ENCODE measurements at places on chromosomes 11 and 22.

- no peak for DNase-seq
Measured at GRCh38 chr22:26553056-26553752, 36.7 kb downstream of the TPST2 start.

- DNase-seq: no peak
Measured at GRCh38 chr22:39362932-39363331, 13.1 kb downstream of the SYNGR1 start.

- DNase-seq: no peak
Measured at GRCh38 chr22:44940130-44940529, 69.7 kb downstream of the PHF21B start.

DNA sequence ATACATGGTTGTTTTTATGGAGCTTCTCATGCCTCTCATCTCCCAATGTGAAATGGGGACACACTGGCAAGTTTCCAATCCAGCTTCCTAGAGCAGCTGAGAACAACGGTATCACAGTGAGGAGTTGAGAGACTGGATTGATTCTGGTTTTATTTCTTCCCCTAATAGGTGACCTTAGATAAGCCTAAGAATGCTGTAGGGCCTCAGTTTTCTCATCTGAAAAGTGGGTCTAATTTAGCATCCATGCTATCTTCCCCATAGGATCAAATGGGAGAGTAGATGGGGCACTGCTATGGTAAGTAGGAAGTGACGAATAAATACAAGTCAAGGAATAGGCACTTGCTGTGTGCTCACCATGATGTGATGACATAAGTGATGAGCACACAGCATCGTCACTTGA is 61.1 kb upstream of the PHOX2A start:
- DNase-seq: no peak

- no peak for DNase-seq
Measured at GRCh38 chr22:41274856-41275255, 11.1 kb downstream of the RANGAP1 start.

- no peak for DNase-seq
Measured at GRCh38 chr11:64011371-64011770, 24.4 kb upstream of the FLRT1 start.

GRCh38 chr11:31805037-31805628 is 6.0 kb downstream of the PAX6 start:
- no peak for DNase-seq

DNA sequence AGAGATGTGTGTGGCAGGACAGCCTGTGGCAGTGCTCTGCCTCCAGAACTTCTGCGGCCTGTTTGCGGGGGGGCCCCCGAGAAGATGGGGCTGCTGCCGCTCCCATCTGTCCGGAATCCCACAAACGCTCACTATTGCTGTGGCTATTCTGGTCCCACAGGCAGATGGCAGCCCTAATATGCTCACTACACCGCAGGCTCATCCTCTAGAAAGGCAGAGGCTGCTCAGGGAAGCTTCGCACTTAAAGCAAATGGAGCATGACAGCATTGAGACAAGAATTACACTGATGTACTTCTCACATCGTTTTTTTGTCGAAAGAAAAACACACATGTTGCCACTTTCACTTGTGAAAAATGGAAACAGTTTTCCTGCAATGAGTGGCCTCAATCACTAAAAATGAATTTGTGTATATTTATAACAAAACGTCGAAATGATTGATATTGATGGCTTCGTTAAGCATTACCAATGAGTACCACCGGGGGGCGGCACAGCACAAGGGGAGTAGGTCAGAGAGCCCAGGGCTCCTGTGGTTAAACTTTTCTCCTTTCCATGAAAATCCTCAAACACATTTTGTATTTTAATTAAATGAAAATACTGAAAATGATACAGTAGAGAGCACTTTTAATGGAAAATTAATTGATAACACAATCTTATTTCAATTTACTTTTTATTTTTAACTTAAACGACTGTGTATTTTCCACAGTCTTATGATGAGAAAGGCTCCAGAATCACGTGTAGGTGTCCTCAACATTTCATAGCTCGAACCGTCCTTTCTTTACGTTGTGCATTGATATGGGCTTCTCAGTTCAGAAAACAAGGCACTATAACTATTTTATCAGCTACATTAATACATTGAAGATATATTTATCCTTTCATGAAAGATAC is 69.1 kb downstream of the CTTN start:
- peak; percentile 84 for DNase-seq

DNA sequence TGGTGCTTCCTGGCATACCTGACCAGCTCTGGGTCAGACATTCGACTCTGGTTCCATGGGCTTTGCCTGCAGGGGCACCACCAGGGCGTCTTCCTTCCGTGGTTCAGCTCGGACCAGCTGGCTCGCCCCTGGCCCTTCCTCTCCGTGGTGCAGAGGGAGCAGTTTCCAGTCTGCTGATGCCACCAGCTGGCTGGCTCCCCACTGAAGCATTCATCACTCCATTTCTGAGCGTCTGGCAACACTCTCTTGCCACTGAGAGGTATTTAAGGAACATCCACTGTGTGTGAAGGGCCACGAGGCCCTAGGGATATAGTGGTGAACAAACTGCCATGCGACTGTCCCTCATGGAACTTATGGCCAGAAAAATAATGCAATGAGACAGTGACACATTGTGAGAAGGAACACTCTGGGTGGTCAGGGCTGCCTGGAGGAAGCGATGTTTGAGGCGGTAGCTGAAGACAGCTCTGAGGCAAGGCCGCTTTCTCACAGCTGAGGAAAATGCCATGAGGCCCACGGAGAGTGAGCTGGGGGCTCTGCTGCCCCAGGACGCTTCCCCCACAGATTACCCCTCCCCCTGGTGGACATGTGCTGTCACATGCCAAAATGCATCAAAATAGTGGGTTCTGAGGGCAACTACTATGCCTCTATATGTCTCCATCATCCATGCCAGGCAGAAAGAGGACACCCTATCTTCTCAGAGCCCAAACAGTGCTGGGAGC is 44.9 kb upstream of the ARFGAP3 start:
- no peak for DNase-seq

- DNase-seq: peak; percentile 73
Measured at GRCh38 chr11:128908391-128909246, 17.5 kb downstream of the KCNJ5 start.

- no peak for DNase-seq
Measured at GRCh38 chr11:1205987-1206331, 16.9 kb upstream of the MUC5B start.

- peak; percentile 1 for DNase-seq
Measured at GRCh38 chr11:92552942-92553341, 328.3 kb downstream of the FAT3 start.

GRCh38 chr11:116895048-116895757 is 57.8 kb upstream of the APOA1 start:
- DNase-seq: no peak

GRCh38 chr11:45658292-45658991 is 7.0 kb downstream of the CHST1 start:
- DNase-seq: peak; percentile 33

- peak; percentile 51 for DNase-seq
Measured at GRCh38 chr11:76835928-76836612, 24.6 kb upstream of the ACER3 start.

GRCh38 chr11:43440486-43440885 is 81.8 kb downstream of the TTC17 start:
- no peak for DNase-seq

DNA sequence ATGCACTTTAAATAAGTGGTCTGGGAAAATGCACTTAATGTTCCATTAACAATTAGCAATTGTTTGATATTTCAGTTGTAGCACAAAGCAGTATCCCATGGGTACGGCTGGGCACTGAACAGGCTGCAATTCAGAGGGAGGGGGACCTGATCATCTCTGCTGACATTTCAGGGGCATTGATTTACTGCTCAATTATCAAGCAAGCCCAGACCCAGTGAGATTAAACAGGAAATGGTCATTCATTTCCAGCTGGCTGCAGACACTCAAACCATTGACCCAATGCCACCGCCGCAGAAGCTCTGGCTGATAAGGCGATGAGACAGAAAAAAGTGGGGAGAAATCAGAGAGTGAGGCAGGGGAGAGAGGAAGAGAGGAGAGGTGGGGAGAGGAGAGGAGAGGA is 1.2 kb downstream of the GPR83 start:
- no peak for DNase-seq

- DNase-seq: no peak
Measured at GRCh38 chr11:13054278-13054677, 45.2 kb downstream of the RASSF10 start.

DNA sequence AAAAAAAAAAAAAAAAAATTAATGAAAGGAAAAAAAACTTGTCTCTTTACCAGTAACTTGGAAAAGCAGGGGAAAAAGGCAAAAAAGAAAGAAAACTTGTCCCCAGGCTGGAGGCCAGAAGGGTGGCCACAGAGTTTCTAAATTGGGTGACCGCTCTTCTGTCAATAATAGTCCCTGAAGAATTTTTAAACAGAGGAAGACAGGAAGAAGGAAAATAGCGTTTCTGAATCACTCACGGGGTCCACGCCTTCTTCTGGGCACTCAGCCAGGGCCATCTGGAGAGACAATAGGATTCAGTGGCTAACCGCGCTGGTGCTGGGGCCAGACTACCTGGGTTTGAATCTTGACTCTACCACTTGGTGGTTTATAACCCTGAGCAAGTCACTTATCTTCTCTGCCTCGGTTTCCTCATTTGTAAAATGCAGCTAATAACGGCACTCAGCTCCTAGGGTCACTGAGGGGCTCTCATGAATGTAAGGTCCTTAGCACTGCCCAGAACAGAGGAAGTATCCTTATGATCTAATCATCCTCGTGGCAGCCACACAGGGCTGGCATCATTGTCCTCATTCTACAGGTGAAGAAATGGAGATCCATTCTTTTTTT is 7.0 kb downstream of the C11orf86 start:
- DNase-seq: peak; percentile 59

GRCh38 chr22:26463101-26463661 is 20.4 kb downstream of the HPS4 start:
- peak; percentile 52 for DNase-seq

- DNase-seq: no peak
Measured at GRCh38 chr22:39907605-39908097, 6.8 kb downstream of the GRAP2 start.

DNA sequence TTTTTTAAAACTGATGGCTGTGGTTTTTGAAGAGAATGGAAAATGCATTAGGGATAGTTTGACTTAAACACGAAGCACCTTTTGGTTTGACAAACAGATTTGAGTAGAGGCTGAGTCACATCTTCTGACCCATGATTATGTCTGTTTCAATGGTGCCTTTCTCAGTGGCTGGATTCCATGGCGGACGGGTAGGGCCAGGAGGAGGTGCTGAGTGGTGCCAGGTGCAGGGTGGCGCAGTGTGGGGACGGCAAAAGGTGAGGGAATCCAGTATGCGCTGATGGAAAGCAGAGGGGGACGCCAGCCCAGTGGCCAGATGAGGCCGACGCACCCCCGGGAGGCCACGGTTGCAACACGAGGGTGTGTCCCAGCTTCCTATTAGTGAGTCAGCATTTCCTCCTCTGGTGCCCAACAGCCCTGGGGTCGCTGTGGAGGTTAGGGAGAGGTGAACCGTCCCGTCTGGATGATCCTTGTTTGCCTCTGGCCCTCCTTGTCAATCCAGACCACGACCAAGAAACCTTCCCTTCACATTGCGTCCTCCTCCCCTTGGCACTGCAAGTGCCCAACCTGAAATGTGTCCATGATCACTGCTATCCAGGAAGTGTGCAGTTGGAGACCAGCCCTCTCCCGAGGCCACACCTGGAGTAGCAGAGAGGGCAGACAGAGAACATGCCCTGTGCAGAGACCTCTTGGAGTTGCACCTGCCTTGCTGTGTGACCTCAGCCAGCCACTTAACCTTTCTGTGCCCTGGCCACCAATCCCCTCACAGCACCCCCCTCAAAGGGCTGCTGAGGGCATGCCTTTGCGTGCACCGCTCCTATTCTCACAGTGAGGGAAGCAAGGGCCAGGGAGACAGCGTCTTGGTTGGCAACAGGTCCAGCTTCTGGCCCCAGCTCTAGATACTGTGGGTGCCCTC is 32.5 kb upstream of the ATXN10 start:
- peak; percentile 59 for DNase-seq

- DNase-seq: no peak
Measured at GRCh38 chr22:27892064-27892463, 27.0 kb downstream of the PITPNB start.

GRCh38 chr11:88310246-88310645 is 27.3 kb downstream of the CTSC start:
- no peak for DNase-seq

DNA sequence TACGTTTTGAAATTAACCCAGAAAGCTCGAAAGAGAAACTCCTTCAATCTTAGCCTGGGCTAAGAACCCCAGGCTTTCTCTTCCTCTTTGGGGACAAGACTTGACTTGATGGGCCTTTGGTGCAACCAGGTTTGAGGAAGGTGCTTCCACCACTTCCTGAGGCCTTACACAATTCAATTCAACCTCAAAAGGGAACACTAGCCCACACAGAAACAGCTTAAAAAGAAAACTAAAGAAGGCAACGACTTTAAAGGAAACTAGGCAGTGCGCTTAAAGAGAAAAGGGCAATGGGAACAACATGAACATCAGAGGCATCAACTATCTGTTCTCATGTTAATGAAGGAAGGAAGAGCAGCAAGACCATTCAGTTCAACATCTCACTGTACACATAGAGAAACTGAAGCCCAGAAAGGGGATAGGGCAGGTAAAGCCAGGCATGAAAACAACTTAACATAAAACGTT is 24.8 kb downstream of the PAK1 start:
- peak; percentile 79 for DNase-seq

DNA sequence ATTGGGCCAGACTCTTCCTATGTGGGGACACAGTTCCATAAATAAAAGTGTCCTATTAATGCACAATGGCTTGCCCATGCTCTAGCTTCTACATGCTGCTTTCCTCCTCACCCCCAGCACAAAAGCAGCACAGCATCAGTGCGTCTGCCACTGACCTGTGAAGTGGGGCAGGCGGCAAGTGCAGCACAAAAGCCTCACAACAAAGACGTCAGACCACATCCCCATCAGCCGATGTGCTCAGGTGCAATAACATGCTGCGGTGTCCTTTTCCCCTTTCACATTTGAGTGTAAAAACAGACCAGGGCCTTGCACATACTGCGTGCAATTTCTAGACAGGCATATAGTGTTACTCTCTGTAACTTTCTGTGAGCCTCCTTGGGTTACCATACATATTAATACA is 12.8 kb downstream of the DKK3 start:
- no peak for DNase-seq

Data from inflammatory macrophage treated with lipopolysaccharide for 1 hour (primary cell).